Daoy (cell line): ENCODE measurements at places on chromosomes 6 and 20. TPM values are rescaled to one million over a fixed set of nuclear protein-coding genes. Genes with fewer than 3 reads are reported as not detected.

The C6orf15 gene
- total RNA-seq: not detected in 2 replicates

- DNase-seq: no peak
These were observed 961 bp downstream of the CCHCR1 start for GRCh38 chr6:31156641-31157040.

The ULBP1 gene
- total RNA-seq: 1.2 and 1.6 TPM in 2 replicates

DNA sequence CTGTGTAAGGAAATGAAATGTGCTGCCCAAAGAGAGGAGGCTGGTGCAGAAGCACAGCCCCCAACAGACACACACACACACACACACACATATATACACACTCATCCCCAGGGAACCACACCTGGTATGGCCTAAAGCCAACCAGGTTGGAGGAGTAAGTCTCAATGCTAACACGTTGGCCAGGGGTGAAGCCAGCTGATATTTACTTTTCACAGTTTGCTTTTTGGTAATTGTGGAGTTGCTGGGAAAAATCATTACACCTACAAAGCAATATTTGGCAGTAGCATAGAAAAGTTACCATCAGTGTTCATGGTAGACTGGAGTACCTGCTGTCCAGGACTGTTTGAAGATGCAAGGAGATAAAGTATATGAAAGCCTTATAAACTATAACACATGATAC lies 50.3 kb upstream of the NAA20 start:
- DNase-seq: no peak

The BPI gene
- 0.09 TPM in 1 of 2 replicates, not detected in the other for total RNA-seq

The FAM209B gene
- not detected in 2 replicates for total RNA-seq

DNA sequence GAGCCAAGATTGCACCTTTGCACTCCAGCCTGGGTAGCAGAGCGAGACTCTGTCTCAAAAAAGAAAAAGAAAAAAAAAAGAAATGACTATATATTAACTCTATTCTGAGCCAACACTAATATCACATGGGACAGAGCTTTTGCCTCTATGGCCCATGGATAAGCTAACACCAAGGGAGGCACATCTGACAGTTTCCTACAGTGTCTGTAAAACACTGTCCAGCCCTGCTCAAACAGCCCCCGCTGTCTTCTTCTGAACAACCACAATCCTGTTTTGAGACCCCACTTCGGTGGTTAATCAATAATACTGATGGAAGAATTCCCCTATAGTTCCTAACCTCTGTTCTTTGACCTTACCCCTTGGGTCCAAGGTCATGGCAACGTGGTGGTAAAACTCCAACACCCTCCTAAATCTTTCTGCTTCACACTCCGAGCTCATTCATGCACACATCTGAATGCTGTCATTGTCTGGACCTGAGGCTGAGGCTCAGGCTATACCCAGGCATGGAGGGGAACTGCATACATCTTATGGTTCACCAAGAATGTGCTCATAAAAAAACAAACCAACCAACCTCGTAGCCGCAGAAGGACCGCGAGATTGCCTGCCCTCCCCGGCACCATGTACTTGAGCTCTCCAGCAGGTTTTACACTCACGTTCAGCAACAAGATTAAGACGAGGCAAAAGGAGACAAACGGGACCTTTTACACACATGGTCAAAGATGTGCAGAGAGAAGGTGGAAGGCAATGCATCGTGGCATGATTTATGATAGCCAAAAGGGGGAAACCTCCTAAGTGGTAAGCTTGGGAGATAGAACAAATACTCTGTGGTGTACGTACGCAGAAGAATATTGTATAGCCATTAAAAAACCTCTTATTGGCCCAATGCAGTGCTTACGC lies 105.4 kb upstream of the NFATC2 start:
- DNase-seq: no peak

The TSBP1 gene
- not detected in 2 replicates for total RNA-seq

The OR2H1 gene
- total RNA-seq: not detected in 2 replicates

The PRND gene
- total RNA-seq: not detected in 2 replicates

DNA sequence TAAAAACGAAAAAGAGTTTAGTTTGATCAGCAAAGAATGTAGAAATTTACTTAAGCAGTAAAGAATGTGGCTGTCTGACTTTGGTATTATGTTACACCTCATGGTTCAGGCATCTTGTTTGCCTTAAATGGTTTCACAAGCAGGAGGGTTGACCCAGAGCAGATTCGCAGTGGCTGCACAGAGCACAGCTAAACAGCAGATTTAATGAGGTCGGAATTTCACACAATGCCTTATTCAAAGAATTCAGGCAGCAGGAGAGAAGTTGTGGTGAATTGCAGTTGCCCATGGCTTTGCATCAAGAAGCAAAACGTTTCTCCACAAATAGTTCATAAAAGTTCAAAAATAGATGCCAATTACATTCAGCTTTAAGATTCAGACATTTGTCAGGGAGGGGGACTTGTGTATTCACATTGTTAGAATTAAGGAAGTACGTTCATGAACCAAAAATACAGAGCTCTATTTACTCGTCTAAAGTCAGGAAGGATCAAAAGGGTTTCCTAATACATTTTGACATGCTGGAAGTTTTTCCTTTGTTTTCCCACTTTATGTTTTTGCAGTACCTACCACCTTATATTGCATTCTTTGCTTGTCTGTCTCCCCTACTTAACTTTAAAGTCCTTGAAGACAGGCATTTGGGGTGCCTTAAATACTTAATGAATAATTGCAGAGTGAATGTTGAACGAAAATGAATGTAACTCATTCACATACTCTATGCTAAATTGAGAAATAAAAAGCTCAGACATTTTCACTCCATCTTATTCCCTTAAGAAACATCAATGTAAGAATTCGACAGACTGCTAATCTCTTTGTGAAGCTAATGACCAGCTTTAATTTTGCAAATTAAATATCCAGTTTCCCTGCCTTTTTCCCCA lies 1163.6 kb upstream of the CITED2 start:
- DNase-seq: peak; percentile 81

DNA sequence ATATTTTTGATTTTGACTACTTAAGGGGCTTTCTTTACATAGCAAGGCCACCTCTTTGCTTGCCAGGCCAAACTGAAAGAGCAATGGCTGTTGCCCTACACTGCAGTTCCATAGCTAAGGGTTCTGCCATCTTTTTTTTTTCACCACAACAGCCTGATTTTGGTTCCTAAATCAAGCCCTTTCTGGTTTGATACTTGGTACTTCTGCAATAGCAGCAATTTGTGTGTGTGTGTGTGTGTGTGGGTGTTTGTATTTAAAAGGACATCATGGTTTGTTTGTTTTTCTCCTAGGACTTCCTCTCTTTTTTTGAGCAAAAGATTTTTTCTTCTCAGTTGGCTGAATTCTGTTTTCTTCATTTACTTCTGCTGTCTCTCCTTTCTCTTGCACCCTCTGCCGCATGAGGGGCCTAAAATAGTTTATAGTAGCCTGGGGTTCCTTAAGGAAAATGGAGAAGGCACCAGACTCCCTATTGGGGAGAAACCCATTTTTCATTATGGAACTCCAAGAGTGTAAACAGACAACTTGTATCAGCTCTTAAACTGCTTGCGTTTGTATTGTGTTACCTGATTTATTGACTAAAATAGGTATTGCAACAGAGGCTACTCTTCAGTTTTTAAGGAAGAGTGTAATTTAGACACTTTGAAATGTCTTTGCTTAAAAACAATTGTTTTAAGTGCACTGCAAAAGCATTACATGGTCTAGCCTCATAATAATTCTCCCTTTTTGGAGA lies 12.2 kb upstream of the GCLC start:
- no peak for DNase-seq

The RIMS4 gene
- total RNA-seq: 2.0 and 2.1 TPM in 2 replicates

The FUT9 gene
- total RNA-seq: under 0.01 and 0.03 TPM in 2 replicates

DNA sequence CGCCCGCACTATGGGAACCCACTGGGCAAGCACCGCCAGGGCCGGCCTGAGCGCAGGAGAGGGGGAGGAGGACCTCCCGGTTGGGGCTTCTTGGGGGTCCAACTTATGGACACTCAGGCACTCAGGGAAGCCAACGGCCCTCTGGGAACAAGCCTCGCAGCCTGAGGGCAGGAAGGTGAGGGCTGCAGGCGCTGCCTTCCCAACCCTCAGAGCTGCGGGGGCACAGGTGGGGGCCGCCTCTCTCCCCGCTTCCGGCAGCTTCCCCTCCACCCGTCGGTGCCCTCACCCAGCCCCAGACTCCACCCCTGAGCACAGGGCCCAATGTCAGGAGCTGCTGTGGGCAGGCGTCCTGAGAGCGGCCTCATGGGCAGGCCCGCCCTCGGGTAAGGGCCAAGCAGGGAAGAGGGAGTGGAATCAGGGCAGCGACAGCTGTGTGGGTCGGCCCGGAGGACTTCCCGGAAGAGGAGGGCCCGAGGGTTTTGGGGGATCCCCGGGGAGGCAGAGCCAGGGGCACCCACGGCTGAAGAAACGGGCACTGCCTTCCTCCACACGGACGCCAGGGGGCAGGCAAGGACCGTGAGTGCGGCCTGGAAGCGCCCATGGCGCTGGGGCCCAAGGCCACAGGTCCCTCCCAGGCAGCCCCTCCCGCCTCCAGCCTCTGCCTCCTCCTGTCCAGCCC lies 488 bp upstream of the PTK6 start:
- peak; percentile 92 for DNase-seq

DNA sequence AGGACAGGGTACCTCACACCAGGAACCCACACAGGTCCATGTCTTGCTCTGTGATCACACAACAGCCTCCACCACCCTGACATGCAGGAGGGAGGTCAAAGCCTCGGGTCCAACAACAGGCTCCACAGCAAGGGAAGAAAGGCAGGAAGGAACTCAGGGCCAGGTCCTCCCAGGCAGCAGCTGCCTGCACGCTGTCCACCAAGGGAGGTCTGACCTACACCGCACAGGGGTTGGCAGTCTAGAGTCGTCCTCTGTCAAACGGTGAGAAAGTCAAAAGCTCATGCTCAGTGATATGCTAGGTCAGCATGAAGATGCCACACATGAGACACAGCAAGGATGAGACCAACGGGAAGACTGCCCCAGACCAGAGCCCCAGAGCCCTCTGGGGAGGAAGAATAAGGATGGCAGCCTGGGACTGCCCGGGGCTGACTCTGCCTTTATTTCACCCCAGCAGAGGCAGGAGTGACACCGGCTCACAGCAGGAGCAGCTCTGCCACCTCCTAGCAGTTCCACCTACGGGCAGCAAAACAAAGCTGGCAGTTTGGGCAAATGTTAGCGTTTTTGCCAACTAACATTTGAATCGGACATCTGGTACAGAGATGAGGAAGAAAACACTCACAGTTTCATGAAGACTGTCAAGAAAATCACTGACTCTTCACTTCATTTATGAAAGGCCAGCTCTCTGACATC lies 8.5 kb downstream of the GMEB2 start:
- DNase-seq: no peak

The DDX27 gene
- 57.8 and 69.5 TPM in 2 replicates for total RNA-seq

- DNase-seq: peak; percentile 11
These were observed at the start of gene RIPOR2 for GRCh38 chr6:24935366-24936152. Gene RIPOR2, minus strand, starts transcription at chr6:24935960. Its CDS starts 62 bp downstream, at chr6:24935898.

- DNase-seq: no peak
These were observed 4.3 kb downstream of the IFNGR1 start for GRCh38 chr6:137214931-137215330.

The VTA1 gene
- total RNA-seq: 95.0 and 116 TPM in 2 replicates

DNA sequence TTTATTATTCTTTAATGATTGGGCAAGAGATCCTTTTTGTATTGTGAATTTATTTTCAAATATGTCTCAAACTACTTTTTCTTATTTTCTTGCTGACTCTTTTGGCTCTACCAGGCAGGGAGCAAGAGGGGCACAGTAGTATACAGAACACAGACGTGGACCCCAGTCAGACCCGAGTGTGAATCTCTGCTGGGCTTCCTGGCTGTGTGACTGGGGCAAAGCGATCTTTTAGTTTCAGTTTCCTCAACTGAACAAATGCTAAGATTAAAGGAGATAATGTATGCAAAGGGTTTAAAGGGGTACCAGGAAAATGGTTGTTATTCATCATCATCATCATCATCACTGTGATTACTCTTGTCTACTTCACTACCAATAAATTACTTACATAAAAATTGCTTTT lies 317.5 kb downstream of the HIVEP2 start:
- peak; percentile 15 for DNase-seq

DNA sequence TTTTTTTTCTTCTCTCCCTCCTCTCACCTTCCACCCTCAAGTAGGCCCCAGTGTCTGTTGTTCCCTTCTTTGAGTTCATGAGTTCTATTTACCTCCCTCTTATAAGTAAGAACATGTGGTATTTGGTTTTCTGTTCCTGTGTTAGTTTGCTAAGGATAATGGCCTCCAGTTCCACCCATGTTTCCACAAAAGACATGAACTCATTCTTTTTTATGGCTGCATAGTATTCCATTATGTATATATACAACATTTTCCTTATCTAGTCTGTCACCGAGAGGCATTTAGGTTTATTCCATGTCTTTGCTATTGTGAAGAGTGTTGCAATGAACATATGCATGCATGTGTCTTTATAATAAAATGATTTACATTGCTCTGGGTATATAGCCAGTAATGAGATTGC lies 147.9 kb downstream of the PDE7B start:
- DNase-seq: no peak

GRCh38 chr20:37347891-37348791 lies 2.2 kb downstream of the SRC start:
- DNase-seq: no peak

- peak; percentile 15 for DNase-seq
These were observed 7.2 kb downstream of the PEX3 start for GRCh38 chr6:143457563-143458359.

GRCh38 chr6:14306151-14306906 lies 188.8 kb downstream of the CD83 start:
- DNase-seq: no peak

The SMOC2 gene
- not detected in 2 replicates for total RNA-seq

The APOM gene
- total RNA-seq: 0.18 and 1.4 TPM in 2 replicates

The PROKR2 gene
- not detected in 2 replicates for total RNA-seq

The PRSS35 gene
- not detected in 2 replicates for total RNA-seq

DNA sequence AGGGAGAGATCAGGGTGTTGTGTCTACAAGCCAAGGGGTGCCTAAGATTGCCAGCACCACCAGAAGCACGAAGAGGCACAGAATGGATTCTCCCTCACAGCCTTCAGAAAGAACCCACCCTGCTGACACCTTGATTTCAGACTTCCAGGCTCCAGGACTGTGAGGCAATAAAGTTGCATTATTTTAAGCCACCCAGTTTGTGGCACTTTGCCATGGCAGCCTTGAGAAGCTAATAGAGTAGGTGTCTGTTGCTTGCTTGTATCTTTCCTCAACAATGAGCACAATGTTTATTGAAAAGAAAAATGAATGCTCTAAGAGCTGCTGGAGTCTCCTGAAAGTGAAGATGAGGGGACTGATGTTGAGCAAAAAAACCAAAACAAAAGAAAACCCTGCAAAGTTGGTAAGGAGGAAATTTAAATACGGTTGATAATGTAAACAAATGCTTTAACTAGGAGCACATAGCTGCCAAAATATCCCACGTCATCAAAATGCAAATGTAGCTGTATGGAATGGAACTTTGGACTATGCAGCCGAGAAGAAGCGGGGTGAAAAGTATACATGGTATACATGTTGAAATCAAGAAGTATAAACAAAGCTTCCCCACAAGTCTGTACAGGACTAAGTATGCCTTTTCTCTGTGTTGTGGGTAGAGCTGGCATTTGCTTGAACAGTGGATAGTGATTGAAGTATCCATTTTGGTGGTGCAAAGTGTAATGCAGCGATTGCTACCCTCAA lies 8.0 kb downstream of the IL20RA start:
- DNase-seq: no peak

The TMEM74B gene
- total RNA-seq: 0.06 TPM in 1 of 2 replicates, not detected in the other

The REM1 gene
- not detected in 2 replicates for total RNA-seq
